ENCODE measurements at places on chromosomes 7 and 10.
A peak's percentile ranks its signal among the peaks of the same experiment; 100 is the strongest.

- DNase-seq, result no peak
Observed at GRCh38 chr7:22220941-22221340, 136.0 kb downstream of the RAPGEF5 start.

GRCh38 chr10:124722798-124723783 lies 21.1 kb downstream of the FAM53B start:
- no peak for DNase-seq

- DNase-seq, result peak; percentile 43
Observed at GRCh38 chr7:4845740-4846142, 16.1 kb downstream of the PAPOLB start.

DNA sequence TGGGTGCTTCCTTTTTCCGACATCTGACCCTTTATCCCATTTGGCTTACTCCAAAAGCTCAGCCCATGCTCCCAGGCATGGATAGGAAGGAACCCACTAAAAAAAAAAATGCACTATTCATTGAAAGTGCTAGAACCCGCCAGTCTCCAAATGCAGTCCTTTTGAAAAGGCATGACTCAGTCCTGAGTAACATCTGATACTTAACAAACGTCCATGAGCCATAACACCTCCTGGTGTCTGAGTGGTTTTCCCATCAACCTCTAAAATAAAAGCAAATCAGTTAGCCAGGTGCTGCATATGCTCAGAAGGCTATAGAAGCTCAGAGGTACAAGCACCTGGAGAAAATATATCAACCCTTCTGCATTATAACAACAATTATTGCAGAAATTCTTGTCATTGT lies 45.0 kb upstream of the CACUL1 start:
- DNase-seq, result no peak

GRCh38 chr7:92608380-92609322 lies 18.5 kb upstream of the FAM133B start:
- DNase-seq, result peak; percentile 58

- no peak for DNase-seq
Observed at GRCh38 chr10:127462643-127463295, 86.3 kb upstream of the NPS start.

DNA sequence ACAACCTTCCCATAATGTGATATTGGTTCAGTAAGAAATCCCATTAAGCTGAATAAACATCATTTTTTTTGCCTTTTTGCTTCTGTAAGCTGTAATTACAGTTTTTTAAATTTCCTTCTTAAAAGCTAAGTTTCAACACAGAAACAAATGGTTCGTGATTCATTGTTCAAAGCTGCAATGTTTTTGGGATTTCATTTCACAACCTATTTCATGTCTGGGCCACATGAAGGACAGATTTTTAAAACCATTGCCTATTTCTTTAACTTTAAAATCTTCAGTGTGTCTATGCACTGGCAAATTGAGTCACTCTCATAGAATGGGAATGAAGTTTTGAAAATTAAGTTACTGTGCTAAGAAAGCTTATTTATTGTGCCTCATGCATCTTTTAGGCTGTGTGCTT lies 66.9 kb downstream of the TFPI2 start:
- no peak for DNase-seq

DNA sequence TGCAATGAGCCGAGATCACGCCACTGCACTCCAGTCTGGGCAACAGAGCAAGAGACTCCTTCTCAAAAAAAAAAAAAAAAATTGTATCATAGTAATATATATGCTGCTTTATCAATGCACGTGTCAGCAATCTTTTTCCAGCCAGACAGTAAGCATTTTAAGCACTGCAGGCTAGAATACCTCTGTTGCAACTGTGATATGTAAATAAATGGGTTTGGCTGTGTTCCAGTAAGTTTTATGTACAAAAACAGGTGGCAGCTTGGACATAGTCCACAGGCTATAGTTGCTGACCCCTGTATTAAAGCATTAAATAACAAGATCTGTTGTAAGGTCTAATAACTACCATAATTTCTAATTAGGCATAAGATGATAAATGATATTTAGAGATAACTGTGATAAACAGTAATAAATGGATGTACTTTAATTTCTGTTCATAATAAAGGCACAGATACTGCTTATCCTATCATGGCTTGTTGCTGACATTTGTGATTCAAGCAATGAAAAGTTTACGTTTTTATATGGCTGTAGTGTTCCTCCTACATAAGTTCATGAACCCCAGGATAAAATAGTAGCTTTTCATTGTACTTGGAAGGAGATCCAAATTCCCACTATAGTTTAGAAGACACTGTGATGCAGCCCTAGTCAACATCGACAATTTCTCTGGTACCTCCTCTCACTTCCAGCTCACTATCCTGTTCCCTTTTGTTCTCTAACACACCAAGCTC lies 161.4 kb downstream of the ELMO1 start:
- no peak for DNase-seq

GRCh38 chr7:11753433-11753832 lies 78.6 kb downstream of the THSD7A start:
- DNase-seq, result no peak

DNA sequence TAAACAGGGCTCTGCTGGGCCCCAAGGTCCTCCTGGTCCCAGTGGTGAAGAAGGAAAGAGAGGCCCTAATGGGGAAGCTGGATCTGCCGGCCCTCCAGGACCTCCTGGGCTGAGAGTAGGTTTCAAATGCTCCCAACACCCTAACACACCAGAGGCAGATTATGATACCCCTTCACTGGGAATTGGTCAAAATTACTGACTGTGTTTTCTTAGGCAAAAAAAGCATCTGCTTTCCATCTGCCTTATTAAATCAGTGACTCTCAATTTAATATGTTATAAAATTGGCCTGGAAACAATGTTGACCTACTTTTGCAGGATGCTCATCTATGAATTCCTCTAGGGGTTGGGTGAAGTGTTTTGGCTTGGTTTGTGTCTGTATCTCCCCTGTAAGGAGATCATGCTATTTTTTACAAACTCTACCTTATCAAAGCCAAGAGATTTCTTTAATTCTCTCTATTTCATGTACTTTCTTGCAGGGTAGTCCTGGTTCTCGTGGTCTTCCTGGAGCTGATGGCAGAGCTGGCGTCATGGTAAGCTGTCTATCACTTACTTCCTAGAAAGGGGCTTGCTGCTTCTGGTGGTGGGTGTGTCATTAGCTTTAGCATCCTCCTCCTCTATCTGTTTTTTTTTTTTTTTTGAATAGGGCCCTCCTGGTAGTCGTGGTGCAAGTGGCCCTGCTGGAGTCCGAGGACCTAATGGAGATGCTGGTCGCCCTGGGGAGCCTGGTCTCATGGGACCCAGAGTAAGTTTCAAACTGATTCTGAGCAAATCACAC lies 15.9 kb downstream of the COL1A2 start:
- no peak for DNase-seq

- peak; percentile 35 for DNase-seq
Observed at GRCh38 chr7:129824291-129825208, 128.2 kb downstream of the UBE2H start.

- DNase-seq, result no peak
Observed at GRCh38 chr10:29691564-29692072, 56.8 kb upstream of the SVIL start.

GRCh38 chr7:22723637-22724036 lies 3.4 kb upstream of the IL6 start:
- no peak for DNase-seq

DNA sequence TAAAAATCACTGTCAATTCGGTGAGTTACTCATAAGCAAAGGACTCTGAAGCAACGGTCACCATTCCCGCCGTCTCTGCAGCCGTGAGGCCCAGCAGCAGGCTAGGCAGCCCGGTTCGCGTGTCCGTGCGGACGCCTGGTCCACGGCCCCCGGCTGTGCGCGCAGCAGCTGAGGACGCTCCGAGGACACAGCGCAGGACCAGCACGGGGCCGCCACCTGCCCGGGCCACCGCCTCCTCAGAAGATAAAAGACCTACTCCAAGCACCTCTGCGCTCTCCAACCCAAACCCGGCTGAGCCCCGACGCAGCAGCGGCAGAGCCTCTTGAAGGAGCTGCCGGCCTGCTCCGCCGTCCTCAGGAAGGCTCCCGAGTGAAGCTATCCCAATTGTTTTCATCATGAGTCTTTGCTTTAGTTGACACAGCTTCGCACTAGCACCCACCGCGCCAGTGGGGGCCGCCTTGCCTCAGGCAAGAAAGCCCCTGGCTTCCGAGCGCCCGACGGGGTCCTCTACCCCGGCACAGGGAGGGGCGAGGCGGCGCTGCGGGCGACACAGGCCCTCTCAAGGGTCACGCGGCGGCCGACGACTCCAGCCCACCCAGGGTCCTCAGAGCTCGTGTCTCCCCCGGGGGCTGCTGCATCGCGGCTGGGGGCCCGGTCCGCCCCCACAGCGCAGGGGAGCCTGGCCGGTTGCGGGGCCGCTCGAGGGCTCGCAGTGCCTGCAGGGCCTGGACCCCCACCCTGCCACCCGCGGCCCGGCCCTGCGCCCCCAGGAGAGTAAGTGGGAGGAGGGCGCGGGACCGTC lies 16.9 kb upstream of the GPR146 start:
- DNase-seq, result peak; percentile 55

DNA sequence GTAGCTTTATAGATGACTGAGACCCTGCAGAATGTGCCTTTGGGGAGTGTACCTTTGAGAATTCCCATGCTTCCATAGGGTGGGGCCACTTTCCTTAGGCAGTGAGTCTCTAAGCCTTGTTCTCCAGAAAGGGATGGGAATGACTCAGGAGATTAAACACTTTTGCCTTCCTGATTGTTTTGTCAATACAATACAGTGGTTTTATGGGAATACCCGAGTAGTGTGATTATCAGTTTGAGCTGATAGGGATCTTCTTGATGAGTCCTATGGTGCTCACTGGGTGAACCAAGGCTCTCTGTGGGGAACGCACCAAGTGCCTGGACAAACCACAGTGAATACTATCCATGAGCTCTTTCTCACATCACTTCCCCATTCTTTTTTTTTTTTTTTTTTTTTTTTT lies 6.3 kb downstream of the MYOF start:
- no peak for DNase-seq

GRCh38 chr7:28687537-28687936 lies 270.6 kb downstream of the TRIL start:
- no peak for DNase-seq

- no peak for DNase-seq
Observed at GRCh38 chr10:61136139-61136538, 192.2 kb upstream of the RHOBTB1 start.

DNA sequence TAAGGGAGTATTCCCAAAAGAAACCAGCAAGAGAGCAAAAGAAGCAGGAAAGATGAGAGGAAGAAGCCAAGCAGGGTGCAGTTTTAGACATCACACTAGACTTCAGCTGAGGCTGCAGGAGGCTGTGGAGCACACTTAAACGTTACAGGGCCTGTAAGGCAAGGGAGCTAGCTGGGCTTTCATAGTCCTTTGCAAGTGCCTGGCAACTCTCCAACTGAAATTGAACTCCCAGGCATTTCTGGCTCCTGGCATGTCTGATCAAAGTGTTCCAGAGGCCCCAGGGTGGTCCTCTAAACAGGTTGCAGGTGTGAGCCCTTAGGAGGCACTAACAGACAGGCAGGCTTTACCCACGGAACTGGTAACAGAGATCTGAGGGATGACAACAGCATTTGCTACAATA lies 750.2 kb downstream of the XPNPEP1 start:
- no peak for DNase-seq

DNA sequence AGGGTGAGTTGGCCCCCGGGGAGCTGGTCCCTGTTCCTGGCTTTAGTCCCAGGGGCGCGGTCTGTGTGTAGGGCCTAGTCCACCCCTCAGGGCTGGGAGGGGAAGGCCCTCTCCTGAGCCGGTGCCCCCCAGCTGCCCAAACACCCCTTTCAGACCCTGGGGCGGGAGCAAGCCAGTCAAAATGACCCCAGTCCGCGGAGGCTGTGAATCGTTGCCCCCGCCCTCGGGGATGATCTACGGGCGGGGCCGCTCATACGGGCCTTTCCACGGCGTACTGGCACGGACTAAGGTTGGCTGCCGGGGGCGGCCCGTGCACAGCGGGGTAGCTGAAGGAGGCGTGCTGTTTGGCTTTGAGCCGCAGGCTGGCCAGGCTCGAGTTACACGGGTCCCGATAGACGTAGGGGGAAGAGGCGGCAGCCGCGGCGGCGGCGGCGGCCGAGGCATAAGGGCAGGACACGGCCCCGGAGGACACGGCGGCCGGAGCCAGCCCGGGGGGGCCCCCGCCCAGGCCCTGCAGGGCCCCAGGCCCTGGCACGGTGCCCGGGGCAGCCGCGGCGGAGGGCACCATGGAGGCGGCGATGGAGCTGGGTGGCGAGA lies 4.3 kb downstream of the ELOVL3 start:
- no peak for DNase-seq

DNA sequence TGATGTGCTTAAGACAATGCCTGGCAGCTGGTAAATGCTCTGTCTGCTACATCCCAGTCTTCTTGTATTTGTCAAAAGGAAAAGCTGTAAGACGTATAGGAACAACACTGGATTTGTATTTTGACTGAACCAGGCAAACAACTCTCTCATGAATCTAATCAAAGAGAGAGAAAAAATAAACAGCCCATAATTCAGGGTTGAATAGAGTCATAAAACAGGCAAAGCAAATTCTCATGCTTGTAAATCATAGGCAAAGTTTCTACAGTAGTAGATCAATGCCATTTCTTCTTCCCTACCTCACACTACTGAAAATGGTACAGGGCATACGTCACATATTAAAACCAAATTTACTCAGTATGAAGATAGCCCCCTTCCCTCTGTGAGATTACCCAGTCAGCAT lies 166.3 kb downstream of the SKIDA1 start:
- DNase-seq, result no peak

GRCh38 chr7:31707089-31707488 lies 20.1 kb downstream of the PPP1R17 start:
- no peak for DNase-seq

GRCh38 chr7:19464241-19464640 lies 244.6 kb downstream of the POLR1F start:
- DNase-seq, result no peak

DNA sequence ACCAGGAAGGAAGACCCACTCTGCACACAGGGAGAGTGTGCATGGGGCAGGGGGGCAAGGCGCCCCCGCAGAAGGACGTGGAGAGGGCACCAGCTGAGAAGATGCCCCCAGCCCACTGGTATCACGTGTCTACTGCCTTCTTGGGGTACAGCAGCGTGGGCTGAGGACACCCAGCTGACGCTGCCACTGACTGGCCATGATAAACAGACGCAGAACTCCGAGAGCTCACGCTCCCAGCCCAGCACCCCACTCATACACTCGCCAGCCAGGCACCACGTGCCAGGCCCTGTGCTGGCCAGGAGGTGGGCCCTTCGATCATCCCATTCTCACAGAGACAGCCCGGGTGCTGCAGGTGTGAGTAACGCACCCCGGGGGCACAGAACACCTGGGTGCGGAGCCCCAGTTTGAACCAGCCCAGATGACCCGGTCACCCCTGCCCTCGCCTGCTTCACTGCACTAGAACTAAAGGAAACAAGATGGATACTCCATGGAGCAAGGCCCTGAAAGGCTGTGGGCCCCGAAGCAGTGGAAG lies 199.8 kb downstream of the MAD1L1 start:
- peak; percentile 59 for DNase-seq
